ENCODE measurements at places on chromosomes 2 and 18. TPM values are rescaled to one million over a fixed set of nuclear protein-coding genes. Genes with fewer than 3 reads are reported as not detected.

Gene CDH19
- 0.12 TPM for polyA plus RNA-seq

- no peak for DNase-seq
Observed at GRCh38 chr2:143263066-143263625, 133.9 kb downstream of the ARHGAP15 start.

Gene VWC2L
- not detected for polyA plus RNA-seq

Gene PLEKHH2
- 288 TPM for polyA plus RNA-seq

GRCh38 chr2:221144909-221145308 lies 427.2 kb downstream of the EPHA4 start:
- DNase-seq: no peak

Gene PDE1A
- 16.0 TPM for polyA plus RNA-seq

DNA sequence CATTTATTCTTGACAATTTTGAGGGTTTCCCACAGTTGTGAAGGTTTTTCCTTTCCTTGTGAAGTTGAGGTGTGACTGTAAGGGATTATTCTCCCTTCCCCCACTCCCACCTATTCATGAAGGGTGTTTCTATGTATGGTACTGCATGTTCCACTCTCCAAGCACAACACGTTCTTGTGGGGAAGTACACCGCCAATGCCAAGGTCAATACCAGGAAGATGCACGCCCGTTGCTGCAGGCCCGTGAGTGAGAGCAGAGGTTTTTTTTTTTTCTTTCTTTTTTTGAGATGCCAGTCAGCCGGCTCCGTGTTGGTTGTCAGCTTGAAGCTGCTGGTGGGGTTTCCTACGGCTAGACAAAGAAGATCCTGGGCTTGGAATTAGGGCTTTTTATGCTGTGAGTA lies 38.6 kb upstream of the EPHA4 start:
- no peak for DNase-seq

DNA sequence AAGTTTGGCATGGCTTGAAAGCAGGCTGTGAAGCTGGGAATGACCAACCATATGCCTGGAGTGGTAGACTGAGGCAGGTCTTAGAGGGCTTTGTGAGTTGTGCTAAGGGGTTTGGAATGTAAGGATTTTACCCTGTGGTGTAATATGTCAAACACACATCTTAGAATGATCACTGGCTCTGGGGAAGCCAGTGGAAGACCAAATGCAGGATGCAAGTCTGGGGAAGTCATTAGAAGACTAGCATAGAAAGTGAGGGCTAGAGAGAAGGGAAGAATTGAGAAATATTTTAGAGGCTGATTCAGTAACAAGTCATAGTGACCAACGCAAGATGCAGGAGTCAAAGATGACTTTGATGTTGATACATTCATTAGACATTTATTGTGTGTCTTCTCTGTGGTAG lies 3.5 kb upstream of the FHOD3 start:
- no peak for DNase-seq

GRCh38 chr2:88903749-88904353 lies 212.4 kb downstream of the RPIA start:
- DNase-seq: peak; percentile 12

- no peak for DNase-seq
Observed at GRCh38 chr2:129821445-129821844, 158.0 kb upstream of the RAB6C start.

GRCh38 chr2:236417150-236417549 lies 152.5 kb upstream of the ACKR3 start:
- no peak for DNase-seq

DNA sequence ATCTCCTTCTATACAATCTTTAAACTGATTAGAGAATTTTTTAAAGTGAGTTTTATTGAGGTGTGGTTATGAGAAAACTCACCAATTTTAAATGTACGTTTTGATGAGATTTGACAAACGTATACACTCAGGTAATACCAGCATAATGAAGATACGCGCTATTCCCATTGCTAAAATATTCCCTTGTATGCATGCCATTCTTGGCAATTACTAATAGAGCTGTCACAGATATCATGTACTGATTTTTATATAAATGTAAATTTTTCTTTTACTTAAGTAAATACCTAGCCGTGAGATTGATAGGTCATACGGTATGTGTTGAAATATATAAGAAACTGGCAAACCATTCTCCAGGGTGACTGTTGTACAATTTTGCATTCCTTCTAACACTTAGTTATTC lies 384.7 kb downstream of the PTH2R start:
- DNase-seq: no peak

- peak; percentile 30 for DNase-seq
Observed at GRCh38 chr18:61596296-61596695, 263.1 kb downstream of the CDH20 start.

DNA sequence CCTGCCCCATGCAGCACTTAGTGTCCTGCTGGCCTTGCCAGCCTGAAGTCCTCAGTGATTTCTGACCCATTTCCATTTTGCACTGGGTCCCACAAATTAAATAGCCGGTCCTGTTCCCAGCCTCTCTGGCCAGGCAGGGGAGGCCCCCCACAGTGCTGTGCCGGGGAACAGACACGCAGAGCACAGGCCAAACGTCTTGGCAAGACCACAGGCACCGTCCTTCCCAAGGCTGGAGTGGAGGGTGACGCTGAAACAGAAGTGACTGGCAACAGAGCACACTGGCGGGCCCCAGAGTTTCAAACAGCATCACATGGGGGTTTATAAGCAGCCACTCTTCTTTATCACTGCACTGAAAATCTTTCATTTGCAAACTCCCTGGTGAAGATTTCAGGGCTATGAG lies 52.2 kb downstream of the EDAR start:
- no peak for DNase-seq

GRCh38 chr2:714005-714741 lies 37.0 kb upstream of the TMEM18 start:
- DNase-seq: peak; percentile 30

DNA sequence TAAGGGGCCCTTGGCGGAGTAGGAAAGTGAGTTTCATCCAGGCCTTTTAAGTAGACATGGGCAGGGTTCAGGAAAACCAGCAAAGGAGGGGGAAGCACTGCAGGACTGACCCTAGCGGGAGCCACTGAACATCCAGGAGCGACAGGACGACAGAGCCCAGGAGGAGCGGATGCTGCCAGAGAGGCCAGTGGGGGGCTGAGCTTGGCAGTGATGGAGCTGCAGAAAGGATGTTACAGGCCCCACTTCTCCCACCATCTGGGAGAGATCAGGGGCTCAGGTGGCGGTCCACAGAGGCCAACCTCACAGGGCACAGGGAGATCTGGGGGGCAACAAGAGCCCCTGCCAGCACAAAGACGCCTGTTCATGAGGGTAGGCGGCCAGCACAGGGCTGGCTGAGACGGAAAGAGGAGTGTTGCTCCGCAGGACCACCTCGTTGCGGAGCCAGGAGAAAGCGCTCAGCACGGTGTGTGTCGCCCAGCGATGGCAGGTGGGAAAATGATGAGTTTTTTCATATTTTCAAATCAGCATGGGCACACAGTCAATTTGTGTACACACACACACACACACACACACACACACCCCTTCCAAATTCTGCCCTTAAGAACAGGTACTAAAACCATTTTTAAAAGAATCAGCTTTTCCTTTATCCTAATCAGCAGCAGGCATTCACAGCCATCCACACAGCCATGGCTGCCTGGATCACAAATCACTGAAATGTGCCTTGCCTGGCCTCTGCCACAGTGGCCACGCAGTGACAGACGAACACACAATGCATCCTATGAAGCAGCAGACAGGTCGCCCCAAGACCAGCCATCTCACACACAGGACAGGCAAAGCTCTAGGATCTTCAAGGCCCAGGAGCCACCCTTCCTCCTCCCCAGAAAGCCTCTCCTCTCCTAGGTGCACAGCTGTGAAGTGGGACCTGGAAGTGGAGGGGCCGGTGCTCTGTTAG lies 63.2 kb downstream of the NDUFA10 start:
- no peak for DNase-seq

GRCh38 chr18:7272311-7273049 lies 41.6 kb downstream of the LRRC30 start:
- DNase-seq: peak; percentile 64

DNA sequence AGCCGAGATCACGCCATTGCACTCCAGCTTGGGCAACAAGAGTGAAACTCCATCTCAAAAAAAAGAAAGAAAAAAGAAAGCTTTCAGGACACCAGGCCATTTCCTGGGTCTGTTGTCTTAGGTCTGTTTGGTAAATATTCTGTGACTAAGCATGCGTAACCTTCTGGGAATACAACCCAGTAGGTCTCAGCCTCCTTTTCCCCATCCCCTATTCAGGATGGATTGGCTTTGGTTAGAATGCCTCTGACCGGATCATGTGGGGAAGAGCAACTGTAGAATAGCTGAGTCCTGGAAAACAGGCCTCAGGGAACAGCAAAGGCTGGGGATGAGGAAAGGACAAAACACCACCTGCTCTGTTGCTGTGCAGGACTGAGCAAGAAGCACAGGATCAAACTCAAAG lies 1.6 kb upstream of the PDCL3 start:
- no peak for DNase-seq

DNA sequence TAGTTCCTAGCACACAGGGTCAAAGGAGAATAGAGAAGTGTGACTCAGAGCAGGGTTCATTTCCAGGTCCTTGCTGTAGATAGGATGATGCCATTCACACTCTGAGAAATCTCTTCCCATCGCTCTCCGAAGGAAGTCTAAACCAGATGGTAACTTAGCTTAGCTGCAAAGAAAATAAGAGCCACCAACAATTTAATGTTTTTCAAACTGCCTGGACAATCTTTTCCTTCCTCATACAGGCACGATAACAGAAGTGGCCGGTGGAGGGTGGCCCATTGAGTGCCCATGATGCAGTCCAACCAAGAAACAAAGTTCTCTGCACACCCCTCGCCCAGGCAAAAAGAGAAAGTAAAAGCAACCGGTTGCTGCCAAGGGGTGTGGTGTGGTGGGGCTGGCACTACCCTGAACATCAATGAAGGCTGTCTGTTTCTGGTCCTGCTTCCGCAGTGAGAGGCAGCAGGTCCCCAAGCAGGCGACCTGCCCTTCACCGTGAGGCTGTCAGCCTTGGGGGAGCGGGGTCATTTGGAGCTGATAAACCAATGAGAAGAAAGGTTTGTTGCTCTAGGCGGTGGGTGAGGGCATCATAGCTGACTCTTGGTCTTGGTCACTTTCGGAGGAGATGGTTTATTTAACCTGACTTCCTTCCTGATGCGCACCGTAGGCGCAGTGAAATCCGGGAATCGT lies 105.6 kb upstream of the CD302 start:
- no peak for DNase-seq

- no peak for DNase-seq
Observed at GRCh38 chr2:32136097-32136496, 29.6 kb upstream of the SLC30A6 start.

Gene PTRHD1
- polyA plus RNA-seq: 62.6 TPM

Gene SERPINB11
- not detected for polyA plus RNA-seq

DNA sequence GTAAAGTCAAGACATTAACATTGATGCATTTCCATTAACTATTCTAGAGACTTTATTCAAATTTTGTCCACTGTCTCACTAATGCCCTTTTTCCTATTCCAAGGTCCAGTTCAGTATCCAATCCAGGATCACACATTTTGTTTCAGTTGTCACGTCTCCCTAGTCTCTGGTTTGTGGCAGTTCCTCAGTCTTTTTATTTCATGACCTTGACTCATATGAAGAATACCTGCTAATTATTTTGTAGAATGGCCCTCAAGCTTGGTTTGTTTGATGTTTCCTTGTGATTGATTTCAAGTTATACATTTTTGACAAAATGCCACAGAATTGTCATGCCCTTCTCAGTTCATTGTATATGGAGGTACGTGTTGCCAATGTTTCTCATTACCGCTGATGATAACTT lies 145.2 kb downstream of the FHOD3 start:
- DNase-seq: no peak

DNA sequence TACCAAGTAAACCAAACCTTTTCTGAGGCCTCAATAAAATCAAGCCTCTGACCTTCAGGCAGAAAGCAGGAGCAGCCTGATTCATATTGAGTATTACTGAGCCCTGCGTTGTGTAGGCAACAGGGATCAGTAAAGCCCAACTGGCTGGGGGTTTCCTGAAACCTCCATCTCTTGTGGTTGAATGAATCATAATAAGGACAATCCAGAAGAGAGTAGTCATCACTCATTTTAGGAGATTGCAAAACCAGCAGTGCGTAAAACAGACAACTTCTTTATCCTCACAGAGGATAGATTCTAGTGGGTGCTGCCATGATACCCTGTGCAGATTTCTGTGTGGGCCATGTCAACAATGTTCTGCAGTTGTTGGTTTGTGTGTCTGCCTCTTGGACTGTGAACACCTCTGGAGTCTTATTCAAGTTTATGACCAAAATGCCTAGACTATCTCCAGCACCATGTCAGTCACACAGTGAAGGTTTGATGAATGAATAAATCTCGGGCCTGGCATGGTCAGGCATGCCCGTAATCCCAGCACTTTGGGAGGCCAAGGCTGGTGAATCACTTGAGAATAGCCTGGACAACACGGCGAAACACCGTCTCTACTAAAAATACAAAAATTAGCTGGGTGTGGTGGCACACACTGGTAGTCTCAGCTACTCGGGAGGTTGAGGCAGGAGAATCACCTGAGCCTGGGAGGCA lies 51.8 kb upstream of the RAB27B start:
- no peak for DNase-seq

DNA sequence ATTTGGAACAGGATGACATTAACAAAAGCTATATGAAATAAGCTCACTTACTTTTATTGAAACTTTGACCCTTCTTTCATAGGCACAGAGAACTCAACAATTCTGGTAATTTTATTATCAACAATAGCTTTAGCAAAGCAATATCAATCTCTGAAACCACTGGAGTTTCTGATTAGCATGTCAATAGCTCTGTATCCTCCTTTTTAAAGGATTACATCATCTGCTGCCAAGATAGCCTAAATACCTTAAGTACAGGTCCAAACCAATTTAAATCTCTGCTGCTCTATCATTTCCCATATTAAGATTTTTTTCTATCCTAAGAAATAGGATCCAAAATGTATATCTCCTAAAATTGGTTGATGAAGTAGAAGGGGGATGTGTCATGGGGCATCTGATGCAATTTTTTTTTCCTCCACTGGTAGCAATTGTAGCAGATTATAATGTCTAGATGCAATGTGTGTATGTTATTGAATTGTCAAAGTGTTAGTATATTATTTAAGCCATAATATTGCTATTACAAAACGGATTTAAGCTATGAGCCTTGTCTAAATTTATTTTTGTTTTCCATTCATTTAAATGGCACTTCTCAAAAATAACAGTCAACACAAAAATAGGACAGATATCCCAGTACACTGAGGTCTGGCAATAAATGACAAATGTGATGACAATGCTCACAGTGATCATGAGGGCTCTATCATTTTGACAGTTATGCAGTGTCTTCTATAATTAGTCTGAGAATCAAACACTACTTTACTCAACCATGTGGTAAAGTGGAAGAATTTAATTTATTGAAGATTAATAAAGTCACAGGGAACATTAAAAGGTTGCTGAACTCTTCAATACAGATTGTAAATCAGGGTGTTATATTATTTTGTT lies 328.4 kb downstream of the CDH7 start:
- no peak for DNase-seq

DNA sequence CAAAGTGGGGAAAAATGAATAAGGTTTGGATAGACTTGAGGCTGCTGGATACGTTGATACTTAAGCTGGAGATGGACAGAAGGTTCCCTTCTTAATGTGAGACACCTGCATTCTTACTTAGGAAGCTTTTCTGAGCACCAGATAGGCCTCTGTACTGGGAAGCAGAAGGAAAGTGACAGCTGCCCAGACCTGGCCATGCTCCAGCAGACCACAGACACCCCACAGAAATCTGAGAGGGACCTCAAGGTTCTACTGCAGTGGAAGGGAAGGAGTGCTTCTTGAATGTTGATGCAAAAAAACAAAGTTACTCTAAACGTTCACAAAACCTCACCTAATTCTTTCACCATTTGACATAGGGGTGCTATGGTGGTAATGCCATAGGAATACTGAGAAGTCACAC lies 642.1 kb upstream of the ID2 start:
- DNase-seq: no peak
